ENCODE measurements at places on chromosomes 2 and 18.

DNA sequence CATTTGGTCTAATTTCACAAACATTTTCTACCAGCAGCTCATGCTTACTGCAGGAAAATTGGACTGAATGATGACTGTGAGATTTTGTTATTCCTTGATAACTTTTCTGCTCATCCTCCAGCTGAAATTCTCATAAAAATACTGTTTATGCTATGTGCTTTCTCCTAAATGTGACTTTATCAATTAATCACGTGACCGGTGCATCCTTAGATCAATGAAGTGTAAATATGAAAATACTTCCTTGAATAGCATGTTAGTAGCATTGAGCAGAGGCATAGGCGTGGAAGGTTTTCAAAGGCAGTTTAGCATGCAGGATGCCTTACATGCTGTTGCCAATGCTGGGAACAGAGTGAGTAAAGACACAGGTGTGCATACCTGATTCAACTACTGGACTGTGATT lies 1002.5 kb downstream of the CBLN2 start:
- no peak for DNase-seq

- no peak for DNase-seq
Observed at GRCh38 chr2:134027980-134028379, 225.9 kb upstream of the MGAT5 start.

DNA sequence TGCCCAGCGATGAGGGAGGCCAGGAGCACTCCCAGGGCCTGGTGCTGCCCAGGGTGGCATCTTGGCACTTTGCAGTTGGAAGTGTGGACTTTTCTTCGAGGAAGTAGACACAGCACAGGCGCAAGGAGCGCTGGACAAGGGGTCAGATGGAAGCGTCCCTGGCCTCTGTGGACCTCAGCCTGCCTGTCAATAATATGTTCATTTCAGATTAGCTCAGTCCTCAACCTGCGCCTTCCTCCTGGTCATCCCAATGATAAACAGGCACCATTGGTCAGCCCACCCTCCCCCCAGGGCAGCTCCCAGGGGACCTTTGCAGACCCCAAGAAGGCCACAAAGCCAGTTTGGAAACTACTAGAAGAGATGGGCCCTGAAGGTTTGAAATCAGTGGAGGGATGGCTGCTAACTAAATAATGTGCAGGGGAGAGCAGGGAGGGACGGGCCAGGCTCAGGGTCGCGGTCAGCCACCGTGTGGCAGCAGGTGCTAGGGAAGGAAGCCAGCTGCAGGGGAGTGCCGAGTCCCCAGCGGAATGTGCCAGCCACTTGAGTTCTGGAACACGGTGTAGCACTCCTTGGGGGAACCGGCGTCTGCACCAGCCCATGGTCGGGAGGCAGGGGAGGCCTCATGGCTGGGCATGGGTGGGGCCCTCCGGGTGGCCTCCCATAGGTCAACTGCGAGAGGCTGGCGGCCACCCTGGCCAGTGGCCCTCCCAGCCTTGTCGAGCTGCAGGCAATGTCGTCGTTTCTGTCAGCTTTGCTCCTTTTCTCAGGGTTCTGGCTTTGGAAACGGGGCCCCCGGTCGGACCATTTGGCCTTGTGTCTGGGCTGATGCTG lies 59.9 kb downstream of the ADI1 start:
- DNase-seq = no peak

- no peak for DNase-seq
Observed at GRCh38 chr2:96090196-96090926, 26.0 kb downstream of the ADRA2B start.

- no peak for DNase-seq
Observed at GRCh38 chr2:236776695-236777251, 207.1 kb downstream of the ACKR3 start.

- no peak for DNase-seq
Observed at GRCh38 chr2:145623136-145623535, 1103.2 kb upstream of the ZEB2 start.

DNA sequence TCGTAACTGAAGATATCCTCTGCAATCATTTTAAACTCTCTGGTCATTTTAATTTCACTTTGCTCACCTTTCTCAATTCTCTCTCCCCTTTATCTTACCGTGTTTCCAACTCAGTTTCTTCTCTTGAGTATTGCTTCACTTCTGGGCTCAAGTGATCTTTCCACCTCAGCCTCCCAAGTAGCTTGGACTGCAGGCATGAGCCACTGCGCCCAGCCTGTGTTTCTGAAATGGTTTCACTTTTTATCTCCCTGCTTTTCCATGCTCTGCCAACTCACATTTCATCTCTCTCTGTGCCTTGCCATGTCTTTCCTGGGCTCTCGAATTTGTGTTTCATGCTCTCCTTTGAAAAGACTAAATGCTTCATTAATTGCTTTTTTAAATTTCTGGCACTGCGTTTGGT lies 30.5 kb upstream of the TMEM131 start:
- DNase-seq = no peak

- no peak for DNase-seq
Observed at GRCh38 chr2:238024986-238025385, 35.8 kb upstream of the SCLY start.

- DNase-seq = no peak
Observed at GRCh38 chr2:204931562-204931961, 386.3 kb downstream of the PARD3B start.

- no peak for DNase-seq
Observed at GRCh38 chr2:239532250-239532649, 131.4 kb upstream of the HDAC4 start.

DNA sequence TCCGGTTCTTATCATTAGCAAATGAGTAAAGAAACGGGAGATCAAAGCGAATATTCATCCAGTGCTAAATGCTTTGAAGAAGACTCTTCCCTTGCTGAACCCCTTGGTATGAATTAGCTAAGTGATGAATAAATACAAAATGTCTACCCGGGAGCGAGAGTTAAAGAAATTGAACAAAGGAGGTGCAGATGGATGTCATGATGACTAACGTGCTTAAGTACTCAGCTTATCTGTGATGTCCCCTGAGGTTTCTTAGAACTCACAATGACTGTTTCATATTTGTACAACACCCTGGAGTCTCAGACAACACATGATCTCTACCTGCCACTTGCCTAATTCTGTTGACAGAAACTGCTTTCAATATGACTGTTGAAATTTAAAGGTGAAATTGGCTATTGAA lies 148.5 kb downstream of the TMEM200C start:
- no peak for DNase-seq

DNA sequence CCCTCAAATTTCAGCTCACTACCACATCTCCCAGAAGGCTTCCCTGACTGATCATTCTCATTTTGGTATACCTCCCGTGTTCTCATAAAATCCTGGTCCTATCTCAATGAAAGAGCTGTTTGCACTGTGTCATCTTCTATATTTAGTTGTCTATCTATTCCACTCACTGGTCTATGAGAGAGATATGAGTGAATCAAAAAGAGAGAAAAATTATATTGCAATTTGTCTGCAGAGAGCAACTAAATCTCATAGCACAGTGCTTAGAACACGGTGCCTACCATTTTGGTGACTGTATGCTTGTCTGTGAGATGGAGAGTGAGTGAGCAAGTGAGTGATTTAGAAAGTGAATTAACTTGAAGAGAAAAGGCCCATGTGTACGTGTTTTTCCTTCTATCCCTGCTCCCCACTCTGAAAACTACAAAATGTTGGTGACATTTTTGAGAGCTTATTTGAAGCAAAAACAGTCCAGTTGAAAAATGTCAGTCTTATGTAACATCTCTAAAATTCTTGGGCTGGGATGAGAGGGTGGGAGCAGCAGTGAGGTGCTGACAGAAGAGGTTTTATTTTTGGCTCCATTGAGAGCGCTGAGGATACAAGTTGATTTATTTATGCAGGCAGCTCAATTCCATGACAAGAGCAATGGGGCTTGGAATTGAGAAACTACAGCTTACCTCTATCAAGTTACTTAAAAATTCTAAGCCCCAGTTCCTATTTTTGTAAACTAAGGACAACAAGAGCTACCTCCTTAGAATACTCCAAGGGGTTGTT lies 373.5 kb upstream of the CHST9 start:
- no peak for DNase-seq

- DNase-seq = no peak
Observed at GRCh38 chr2:189866296-189866695, 82.0 kb downstream of the PMS1 start.

DNA sequence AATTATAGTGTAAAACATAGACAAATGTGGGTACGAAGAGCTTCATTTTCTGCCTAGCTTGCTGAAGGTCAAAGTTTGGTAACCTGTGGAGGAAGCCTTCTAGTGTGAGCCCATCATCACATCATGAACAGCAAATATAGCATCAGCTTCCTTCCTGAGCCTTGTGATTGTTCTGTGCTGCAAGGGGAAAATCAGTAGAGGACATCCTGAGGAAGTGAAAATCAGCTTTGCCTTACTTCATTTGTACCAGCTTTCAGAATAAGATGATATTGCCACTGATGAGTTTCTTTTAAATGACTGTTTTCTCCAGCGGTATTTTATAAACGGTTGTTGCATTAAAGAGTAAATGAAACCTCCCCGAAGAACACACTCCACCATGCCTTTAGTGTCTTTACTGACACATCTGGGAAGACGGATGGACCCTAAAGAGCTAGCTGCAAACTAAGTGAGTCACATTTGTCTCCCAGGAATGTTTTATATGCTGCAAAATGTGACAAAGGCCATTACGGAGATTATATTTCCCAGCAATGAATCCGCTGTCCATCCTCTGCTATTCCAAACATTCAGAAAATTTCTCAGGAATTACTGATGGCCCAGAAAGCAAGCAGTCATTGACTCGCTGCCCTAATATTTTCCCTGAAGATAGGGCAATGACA lies 1272.8 kb downstream of the SUCLG1 start:
- no peak for DNase-seq

- no peak for DNase-seq
Observed at GRCh38 chr18:76528477-76529432, 33.7 kb upstream of the ZNF516 start.

- no peak for DNase-seq
Observed at GRCh38 chr2:73614105-73614504, 28.1 kb downstream of the NAT8 start.

- DNase-seq = no peak
Observed at GRCh38 chr2:239267288-239267951, 133.4 kb downstream of the HDAC4 start.

DNA sequence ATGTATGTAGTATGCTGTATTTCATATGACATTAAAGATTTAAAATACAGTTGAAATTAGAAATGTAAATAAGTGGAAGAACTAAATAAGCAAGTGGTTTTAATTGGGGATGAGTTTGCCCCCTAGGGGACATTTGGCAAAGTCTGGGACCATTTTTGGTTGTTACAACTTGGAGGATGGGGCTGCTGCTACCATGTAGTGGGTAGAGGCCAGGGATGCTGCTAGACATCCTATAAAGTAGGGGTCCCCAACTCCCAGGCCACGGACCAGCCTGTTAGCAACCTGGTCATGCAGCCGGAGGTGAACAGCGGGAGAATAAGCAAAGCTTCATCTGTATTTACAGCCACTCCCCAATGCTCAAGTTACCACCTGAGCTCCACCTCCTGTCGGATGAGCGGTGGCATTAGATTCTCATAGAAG lies 27.9 kb upstream of the ASNSD1 start:
- DNase-seq = no peak

DNA sequence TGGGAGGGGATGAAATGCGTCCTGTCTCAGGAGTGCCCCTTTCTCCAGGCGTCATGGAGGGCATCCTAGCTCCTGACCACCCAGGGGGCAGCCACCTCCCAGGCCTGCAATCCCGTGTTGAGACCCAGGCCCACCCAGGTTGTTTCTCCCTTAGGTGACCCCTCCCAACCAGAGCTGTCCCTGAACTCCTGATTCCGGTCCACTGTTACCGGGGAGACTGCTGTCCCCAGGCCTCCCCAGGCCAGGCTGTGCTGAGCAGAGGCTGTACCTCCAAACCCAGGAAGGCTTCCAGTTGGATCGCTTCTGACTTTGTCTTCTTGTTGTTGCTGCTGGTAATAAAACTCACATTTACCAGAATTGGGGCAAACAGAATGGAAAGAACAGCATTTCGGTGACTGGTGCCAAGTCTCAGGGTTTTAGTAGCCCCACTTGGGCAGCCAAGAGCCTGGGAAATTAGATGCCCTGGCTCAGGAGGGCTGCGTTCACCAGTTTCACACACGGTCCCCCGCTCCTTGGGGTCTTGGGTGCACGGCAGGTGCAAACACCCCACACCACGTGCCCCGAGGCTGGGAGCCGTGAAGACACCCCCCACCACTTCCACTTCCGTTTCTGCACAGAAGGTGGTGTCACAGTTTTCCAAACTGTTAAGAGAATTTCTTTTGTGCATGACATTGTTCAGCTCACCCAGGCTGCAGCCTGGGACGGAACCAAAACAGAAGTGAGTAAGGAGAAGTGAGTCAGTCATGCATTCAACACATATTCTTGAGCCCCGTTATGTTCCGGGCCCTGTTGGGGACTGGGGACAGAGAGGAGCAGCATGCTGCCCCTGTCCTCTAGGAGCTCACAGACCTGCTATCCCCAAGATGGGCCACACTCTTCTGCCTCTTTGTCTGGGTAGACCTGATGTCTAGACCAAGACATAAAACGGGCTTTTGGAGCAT lies 29.4 kb downstream of the ITM2C start:
- DNase-seq = no peak

DNA sequence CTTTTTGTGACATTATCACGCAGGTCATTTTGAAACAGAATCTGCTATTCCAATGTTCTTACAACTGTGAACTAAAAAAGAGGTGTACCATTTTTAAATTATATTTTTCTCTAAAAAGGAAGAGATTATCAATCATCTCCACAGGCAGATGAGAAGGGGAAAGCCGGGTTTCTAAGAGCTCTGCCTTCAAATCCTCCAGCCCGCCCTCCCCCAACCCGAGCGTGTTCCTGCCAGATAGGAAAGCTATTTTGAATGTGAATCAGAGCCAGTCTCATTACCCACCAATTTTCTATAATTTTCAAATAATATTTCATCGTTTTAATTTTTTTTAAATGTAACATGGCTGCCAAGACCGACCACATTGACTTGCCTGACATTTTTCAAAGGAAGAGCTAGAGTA lies 65.9 kb downstream of the KCNF1 start:
- no peak for DNase-seq

- DNase-seq = no peak
Observed at GRCh38 chr2:16437189-16437588, 228.4 kb downstream of the CYRIA start.

DNA sequence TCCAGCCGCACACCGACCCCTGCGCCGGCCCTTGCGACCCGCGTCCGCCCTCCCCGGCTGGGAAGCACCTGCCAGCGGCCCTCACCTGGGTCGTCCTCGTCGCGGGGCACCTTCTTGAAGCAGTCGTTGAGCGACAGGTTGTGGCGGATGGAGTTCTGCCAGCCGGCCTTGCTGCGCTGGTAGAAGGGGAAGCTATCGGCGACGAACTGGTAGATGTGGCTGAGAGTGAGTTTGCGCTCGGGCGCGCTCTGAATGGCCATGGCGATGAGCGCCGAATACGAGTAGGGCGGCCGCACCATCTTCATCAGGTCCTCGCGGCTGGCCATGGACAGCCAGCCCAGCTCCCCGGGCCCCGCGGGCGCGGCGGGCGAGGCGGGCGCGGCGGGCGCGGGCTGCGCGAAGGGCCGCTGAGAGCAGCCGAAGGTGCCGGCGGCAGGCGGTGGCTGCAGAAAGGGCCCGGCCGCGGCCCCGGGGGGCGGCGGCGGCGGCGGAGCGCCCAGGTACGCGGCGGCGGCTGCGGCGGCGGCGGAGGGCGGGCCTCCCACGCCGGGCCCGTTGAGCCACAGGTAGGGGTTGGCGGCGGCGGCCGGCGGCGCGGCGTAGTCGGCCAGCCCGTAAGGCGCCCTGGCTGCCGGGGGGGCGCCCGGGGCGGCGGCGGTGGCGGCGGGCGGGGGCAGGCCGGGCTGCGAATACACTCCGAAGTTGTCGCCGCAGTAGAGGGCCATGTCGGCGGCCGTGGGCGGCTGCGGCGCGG lies 505 bp downstream of the FOXI3 start:
- DNase-seq = no peak

GRCh38 chr2:219638217-219638947 lies 11.0 kb downstream of the SLC4A3 start:
- no peak for DNase-seq
